ENCODE measurements at places on chromosomes 1 and 21.
A peak's percentile ranks its signal among the peaks of the same experiment; 100 is the strongest.

DNA sequence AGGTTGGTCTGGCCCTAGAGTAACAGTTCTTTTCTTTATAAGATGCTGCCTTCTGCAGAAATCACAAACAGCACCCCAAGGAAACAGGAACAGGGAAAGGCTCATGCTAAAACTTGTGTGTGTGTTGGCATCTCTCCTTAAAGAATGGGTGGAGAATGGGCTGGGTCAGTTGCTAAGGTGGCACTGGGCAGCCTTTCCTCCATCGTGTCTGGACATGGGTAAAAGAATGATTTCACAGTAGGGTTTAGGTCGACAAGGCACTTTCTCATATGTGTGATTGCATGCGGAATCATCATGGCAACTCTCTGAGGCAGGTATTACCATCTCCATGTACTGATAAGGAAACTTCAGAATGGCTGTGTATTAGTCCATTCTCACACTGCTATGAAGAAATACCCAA, 40.3 kb downstream of the LRRN2 start:
- no peak for DNase-seq

DNA sequence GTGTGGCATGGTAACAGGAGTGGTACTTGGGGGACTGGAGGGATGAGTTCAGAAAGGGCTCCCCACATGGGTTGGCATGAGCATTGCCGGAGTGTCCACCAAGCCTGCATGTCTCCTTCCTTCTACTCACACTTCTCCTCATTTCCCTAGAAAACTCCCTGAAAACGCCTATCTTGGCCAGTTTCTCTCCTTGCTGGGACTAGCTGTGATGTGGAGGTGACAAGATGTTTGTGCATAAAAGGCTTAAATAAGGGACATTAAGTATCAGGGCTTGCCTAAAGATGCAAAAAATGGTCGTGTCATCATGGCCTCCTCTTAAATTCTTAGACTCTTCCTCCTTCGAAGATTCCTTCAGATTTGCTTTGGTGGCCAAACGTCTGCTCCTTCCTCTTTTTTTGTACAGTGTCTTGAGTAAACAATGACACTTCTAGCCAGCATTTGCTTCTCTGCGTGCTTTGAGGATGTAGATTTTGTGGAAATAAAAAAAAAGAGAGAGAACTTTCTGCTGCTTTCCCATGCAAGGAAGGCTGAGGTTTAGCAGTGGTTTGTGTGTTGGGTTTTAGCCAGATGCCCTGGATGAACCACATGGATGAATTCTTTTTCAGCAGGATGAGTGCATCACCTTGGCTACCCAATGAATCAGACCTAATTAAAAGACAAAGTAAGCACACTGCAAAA, 239.1 kb upstream of the IRF2BP2 start:
- no peak for DNase-seq

- no peak for DNase-seq
These were observed 1.8 kb downstream of the SWT1 start for GRCh38 chr1:185158800-185159199.

DNA sequence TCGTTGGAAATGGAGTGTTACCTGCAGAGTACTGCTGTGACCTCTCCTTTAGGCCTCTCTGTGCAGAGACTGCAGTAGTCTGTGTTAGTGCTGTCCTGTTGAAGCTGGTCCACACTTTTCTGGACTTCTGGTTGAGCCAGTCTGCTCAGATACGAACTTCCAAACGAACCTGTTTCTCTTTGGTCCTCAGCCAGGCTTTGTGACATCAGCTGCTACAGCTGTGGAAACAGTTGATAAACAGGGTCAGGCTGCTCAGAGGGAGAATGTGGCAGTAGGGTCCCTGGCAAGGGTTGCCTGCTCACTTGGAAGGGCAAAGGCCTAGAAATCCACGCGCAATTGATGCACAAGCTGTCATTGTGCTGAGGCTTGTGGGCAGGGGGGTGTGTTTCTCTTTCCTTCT, 98.8 kb downstream of the NOS1AP start:
- no peak for DNase-seq

DNA sequence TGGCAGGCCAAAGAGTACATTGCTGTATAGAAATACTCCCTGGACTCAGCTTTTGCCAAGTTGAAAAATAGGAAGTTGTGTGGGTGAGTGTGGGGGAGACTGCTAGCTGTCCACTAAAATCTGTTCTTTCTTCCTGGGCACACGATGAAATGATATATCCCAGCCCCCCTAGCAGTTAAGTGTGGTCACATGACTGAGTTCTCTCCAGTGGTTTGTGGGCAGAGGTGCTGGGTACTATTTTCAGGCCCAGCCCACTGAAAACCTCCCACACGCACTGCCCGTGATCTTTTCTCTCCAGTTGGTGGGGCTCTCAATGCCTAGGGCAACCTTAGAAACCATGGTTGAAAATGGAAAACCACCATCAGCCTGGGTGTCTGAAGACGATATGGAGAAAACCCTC, 119.7 kb upstream of the LMO4 start:
- no peak for DNase-seq

- no peak for DNase-seq
These were observed 254.5 kb downstream of the DNM3 start for GRCh38 chr1:172095846-172096245.

GRCh38 chr1:113142791-113143190, 69.8 kb downstream of the LRIG2 start:
- DNase-seq = no peak

GRCh38 chr1:1219341-1219740, 5.4 kb upstream of the TNFRSF4 start:
- DNase-seq = peak; percentile 58

DNA sequence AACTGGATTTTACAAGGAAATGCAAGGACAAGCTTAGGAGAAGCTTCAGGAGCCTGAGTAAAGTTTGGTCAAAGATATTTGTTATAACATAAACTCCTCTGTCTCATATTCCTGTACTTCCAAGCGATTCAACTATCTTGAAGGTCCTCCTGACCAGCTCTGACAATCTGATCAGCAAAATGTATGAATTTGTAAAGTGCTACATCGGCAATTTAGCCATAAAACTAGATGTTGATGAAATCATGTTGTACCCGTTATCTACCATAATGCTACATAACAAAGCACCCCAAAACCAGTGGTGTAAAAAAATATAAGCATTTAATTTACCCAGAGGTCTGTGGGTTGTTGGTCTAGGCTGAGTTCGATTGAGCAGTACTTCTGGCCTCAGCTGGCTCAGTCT, 19.5 kb upstream of the KRTAP11-1 start:
- DNase-seq = no peak

- DNase-seq = no peak
These were observed 34.5 kb upstream of the BCAR3 start for GRCh38 chr1:93716163-93716562.

- DNase-seq = no peak
These were observed 103.8 kb downstream of the LRRC7 start for GRCh38 chr1:69671363-69672010.

DNA sequence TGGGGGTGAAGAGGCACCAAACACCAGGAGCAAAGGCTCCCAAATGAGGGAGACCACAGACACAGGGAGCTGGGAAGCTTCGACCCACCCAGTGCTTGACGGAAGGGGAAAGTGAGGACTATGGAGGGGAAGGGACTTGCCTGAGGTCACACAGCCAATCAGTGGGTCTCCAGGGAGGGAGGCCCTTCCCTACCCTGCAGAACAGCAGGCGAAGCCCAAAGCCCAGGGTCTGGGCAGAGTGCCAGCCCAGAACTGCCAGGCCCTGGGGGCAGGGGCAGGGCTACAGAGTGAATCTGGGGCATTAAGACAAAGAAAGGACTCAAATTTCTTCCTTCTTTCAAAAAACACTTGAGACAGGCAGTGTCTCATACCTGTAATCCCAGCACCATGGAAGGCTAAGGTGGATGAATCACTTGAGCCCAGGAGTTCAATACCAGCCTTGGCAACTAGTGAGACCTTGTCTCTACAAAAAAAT, 45.5 kb upstream of the ECE1 start:
- DNase-seq = no peak

- no peak for DNase-seq
These were observed 38.8 kb upstream of the VAMP3 start for GRCh38 chr1:7732331-7732730.

- DNase-seq = no peak
These were observed 19.6 kb upstream of the COQ8A start for GRCh38 chr1:226920446-226920894.

DNA sequence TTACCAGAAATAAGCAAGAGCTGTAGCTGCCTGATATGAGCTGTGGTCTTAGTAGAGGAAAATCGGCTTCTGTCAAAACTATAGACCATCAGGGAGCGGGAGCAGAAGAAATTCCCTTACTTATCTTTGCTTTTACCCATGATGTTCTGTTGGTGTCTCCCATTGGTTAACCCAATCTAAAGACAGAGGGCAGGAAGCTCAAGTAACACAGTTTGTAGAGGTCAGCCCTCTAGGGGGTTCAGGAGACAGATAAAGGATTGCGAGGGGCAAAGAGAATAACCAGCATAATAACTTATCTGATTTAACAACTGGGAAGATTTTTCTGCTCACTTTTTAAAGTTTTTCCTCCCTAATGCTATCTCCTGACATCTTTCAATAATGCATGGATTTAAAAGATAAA, 142.4 kb downstream of the NTMT2 start:
- no peak for DNase-seq

Measured in activated T-helper 9 cell treated with anti-CD3 and anti-CD28 coated beads, Interleukin-2, amount 50 U/mL, for 16 hours (primary cell).